ENCODE measurements at places on chromosomes 3 and 15.
A peak's percentile ranks its signal among the peaks of the same experiment; 100 is the strongest.

DNA sequence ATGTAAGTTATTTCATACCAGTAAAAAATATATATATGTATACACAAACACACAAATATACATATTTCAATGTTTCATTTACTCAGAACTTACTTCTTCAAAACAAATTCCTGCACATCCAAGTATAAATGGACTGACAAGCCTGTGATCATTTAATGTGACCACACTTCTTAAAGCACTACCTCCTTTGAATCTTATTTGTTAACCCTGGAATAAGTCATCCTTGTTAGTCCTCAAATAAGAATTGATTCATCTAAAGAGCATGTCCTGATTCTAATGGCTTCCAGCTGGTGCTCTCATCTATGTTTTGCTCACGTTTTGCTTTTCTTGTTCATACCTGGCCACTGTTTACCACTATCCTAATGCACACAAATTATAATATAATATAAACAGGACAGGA lies 103.9 kb upstream of the UBP1 start:
- no peak for DNase-seq

DNA sequence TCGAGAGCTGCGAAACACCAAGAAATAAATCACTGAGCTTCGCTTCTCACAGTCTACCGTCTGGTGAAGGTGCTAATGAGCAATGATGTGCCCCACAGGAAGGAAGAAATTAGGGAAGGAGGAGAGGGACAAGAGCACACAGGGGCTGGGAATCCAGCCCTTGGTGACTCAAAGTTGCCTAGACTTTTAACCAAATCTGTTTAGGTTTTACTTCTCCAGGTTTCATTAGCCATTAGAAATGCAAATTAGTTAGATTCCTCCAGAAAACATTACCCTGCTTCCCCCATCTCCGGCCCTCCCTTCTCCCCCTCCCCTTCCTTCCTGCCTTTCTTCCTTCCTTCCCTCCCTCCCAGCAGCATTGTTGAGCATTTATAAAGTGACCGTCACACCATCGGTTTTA lies 59.3 kb upstream of the UBE2E1 start:
- DNase-seq: no peak

DNA sequence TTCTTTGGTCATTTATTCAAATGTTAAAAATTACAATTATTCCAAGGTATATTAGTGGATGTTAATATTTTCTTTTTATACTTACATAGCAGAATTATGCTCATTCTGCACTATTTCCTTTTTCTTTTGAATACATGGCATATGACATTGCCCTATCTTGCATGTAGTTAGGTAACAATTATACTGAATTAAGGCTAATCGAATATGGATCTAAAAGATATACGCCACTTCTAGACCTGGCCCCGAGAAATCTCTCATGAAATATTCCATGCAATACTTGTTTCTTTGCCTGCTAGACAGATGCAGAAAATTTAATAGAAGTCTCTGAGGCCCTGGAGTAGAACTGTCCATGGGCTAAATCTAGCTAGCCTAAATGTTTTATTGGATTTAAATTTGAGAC lies 493.4 kb downstream of the OTOL1 start:
- no peak for DNase-seq

GRCh38 chr3:58063022-58063815 lies 55.0 kb downstream of the FLNB start:
- peak; percentile 67 for DNase-seq

GRCh38 chr3:93994056-93994455 lies 14.1 kb downstream of the ARL13B start:
- DNase-seq: no peak

DNA sequence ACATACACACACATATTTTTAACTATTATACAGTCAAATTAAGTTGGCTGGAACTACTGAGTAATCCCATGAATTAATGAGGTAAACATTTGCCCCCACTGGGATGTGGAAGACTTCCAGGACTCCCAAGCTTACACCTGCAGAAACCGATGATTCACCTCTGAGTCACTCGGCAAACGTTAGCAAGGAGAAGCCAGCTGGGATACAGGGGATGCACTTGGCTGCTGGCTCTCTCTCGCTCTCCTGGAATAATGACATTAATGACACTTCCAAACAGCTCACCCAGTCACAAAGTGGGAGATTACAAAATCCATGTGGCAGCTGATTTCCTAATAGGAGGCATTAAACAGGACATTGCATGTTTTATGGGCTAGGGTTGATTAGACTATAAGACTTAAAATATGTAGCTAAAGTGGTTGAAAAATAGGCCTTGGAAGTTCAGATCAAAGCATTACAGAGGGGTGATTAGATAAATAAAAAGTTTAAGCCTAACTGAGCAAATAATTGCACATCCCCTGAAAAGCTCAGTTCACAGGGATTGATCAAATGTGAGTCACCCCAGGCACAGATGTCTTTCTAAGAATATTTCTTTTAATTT lies 500.9 kb downstream of the SOX2 start:
- no peak for DNase-seq

DNA sequence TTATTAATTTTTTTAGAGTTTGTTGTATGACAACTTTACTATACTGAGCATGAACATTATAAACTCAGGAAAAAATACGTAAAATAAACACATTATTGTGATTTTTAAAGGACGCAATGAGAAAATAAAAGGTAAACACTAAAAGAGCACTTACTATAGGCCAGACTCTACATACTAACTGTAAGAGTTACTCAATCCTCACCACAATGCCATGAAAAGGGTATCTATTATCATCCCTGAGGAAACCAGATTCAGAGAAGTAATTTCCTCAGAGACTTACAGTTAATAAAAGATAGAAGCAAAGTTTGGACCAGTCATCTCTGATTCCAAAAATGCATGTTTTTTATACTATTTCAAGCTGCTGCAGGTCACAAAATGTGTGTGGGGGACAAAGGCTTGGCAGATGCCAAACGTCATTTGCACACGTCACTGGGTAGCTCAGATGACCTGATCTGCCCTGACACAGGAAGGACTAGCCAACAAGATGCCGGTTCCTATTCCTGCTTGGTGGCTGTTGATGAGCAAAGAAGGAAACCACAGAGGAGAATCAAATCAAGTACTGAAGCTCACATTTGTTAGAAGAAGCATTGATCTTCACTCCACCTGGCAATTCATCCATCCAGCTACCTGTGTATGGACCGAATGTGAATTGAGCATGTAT lies 42.3 kb downstream of the KLHL6 start:
- no peak for DNase-seq

DNA sequence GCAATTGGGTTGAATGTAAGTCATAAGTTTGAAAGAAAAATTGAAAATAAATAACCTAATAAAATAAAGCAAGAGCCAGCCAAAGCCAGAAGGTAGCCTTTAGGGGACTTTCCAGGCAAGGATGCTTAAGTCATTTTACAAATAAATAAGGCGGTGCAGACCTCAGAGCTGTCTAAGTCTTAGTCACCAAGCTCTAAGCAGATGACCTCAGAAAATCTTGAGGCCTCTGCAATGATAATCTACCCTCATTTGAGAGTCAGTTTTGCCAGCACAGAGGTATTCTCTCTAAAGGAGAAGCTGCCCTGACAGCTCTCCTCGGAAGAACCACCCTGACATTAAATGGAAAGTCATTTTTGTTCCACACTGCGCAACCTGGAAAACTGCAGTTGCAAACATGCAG lies 113.9 kb downstream of the OXNAD1 start:
- no peak for DNase-seq

DNA sequence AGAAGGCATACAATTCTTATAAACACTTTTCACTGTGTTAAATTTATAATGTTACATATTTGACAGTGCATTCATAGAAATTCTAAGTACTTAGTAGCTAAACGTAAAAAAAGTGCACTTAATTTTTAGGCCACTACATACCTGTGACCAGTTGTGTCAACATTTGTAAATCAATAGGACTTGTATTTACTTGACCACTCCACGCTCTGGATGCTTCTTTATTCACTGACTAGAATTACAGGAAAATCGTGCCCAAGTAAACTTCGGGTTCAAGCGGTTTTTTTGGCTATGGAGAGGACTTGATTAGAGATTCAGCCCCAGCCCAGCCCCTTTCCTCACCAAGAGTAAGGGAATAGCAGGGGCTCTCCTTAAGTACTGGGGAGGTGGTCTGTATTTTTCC lies 21.8 kb downstream of the WDR53 start:
- DNase-seq: no peak

DNA sequence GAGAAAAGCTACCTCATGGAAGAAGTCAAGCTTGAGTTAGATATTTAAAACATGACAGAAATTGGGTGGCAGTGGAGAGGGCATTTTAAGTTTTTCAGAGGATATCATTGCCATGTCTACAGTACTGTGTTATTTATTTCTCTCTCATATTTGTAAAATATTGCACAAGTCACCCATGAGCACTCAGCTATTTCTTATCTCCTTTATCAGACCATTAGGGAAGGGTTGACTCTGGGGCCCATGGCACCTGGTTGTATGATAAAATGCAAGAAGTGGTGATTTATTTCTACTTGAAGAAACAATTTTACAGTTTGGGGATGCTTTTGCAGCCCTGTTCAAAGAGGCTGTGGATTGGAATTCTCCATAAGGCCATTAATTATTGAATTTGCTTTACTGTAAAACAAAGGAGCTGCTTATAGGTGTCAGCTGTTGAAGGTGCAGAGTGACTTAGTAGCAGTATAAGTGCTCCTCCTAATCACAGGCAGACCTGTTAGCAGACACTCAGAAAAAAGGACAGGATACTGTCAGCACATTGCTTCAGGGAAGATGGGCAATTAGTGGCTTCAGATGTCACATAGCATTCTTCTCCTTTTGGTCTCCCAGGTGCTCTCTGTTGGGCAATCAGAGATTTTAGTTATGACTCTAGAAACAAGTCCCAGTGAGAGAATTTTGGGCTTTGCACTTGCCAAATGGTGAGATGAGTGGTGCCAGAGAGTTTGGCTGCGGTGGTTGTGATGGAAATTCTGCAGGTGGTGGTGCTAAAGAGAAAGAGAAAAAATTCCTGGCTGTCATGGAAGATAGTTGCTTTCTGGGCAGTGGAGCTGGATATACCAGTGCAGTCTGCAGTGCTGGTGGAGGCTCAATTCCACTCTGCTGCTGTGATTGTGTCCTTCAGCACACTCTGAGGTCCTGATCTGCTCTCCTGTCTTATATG lies 129.7 kb upstream of the ROPN1 start:
- no peak for DNase-seq

Measured in thoracic aorta (tissue), 2 donors.